ENCODE measurements at places on chromosomes 12 and 14.

GRCh38 chr14:88986146-88986841 lies 161.8 kb downstream of the TTC8 start:
- DNase-seq: no peak

DNA sequence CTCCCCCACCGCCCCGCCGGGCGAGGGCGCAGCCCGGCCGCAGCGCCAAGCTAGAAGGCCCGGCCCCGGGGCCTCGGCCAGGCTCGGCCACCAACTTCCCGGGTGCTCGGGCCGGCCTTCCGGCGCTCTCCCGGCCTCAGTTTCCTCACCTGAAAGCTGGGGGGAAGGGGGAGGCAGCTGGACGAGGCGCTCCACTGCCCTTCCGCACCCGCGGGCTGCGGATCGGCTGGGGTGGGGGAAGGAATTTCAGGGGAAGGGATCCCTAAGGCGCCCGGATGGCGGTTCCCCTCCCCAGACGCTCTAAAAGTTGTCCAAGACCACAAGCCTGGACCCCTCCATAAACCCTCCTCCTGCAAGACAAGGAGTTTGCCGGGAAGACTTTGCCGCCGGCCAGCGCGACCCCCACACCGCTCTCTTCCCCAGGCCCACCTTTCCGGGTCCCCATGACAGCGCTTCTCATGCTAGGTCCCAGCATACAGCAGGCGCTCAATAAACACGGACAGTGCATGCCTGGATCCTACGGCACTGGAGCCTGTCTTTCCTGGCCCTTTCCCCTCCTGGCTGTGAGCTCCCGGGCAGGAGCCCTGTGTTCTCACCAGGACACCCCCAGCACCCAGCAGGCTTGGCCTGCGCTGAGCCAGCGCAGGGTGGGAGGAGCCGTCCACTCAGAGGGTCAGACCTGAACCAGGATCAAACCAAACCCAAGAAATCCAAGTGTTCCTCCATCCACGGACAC lies 18.1 kb downstream of the BEGAIN start:
- DNase-seq: no peak

GRCh38 chr14:23339506-23340268 lies 13.0 kb downstream of the SLC22A17 start:
- no peak for DNase-seq

- DNase-seq: no peak
Observed at GRCh38 chr12:12979731-12980259, 20.3 kb downstream of the HEBP1 start.

DNA sequence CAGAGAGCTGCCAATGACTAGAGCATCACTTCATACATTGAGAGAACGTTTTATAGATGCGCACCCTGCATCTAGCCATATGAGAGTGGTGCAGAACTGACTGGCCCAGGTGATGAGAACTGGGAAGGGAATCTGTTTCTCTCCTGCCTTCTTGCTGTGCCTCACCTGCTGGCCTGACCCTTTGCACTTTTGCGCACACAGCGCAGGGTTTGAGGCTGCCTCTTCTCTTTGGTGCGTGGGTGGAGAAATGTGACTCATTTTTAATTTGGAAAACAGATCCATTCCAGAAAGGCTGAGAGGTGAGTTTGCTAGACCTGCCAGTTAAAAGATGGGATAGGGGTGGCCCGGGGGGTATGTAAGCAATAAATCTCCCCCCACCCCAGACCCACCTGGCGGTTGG lies 453 bp upstream of the ESRRB start:
- no peak for DNase-seq

GRCh38 chr14:104681689-104682074 lies 7.7 kb upstream of the INF2 start:
- DNase-seq: peak; percentile 93

DNA sequence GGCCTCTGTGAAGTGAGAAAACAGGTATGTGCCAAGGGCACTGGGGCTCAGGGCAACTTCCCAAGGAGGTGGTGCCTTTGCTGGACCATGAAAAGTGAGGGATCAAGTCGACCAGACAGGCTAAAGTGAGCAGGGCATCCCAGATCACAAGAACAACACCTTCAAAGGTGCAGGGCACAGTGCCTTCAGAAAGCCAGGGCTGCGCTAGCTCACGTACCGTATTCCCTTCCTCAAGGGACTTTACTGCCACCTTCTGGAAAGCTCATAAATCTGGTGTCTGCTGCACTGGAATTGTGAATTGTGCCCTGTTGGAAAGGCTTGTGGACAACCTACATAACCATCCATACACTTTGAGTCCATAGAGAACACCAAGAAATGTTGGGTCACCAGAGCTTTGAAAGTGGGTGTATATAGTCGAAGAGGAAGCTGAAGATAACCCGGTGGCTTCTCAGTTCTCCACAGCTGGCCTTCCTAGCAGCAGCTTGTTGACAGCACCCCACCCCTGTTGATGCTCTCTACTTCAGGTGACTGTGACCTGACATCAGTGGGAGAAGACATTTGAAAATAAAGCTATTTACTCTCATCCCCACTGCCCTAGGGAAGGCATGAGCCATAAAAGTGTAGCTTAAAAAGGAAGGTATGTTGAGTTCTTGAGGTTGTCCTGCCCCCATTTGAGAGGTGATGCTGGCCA lies 24.5 kb downstream of the FIGNL2 start:
- peak; percentile 52 for DNase-seq

- DNase-seq: no peak
Observed at GRCh38 chr12:15899282-15899870, 11.8 kb upstream of the DERA start.

GRCh38 chr14:77002335-77002734 lies 26.2 kb downstream of the IRF2BPL start:
- no peak for DNase-seq

GRCh38 chr14:24725311-24725710 lies 91.3 kb upstream of the GZMB start:
- no peak for DNase-seq

- no peak for DNase-seq
Observed at GRCh38 chr12:68405343-68405781, 73.2 kb upstream of the MDM1 start.

- no peak for DNase-seq
Observed at GRCh38 chr14:89486505-89486904, 69.5 kb upstream of the FOXN3 start.

All from breast epithelium (tissue), 4 donors.